ENCODE measurements at places on chromosomes 16 and 17. TPM values are rescaled to one million over a fixed set of nuclear protein-coding genes. Genes with fewer than 3 reads are reported as not detected.

The HASPIN gene
- 12.2 TPM for total RNA-seq

- DNase-seq: peak; percentile 70
These were observed 678 bp upstream of the GH1 start for GRCh38 chr17:63919311-63919723.

The IGSF6 gene
- total RNA-seq: not detected

The ASIC2 gene
- not detected for total RNA-seq

GRCh38 chr17:35119370-35120165 lies at the start of gene RAD51D:
TSS of gene RAD51D (minus strand) at chr17:35119860. CDS start at chr17:35119613, 247 bp downstream.
- peak; percentile 75 for DNase-seq

The HSD11B2 gene
- total RNA-seq: 6.1 TPM

The MBTPS1 gene
- 52.8 TPM for total RNA-seq

DNA sequence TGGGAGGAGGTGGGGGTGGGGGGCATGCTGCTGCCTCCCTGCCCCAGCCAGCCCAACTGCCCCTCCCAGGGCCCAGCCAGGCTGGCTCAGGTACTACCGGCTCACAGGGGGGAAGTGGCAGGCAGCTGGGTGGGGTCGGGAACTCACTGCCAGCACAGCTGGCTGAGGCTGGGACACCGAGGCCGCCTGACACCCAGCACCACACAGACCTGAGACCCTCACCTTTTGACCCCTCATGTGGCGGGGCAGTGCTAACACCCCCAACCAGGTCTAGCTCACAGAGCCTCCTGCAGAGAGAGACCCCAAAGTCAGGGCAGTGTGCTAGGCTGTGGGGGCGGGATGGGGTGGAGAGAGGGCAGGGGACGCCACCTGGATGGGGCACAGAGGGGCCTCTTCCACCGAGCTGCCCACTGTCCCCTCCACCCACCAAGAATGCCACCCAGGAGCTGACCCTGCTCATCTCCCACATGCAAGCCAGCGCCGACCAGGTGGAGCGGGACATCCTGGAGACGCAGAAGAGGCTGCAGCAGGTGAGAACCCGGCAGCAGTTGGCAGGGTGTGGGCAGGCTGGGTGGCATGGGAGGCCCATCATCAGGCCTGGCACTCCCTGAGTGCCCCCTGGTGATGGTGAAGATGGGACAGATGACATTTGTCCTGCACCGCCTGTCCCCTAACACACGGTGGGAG lies 3.0 kb downstream of the EVPLL start:
- DNase-seq: no peak

- no peak for DNase-seq
These were observed 25.6 kb downstream of the ABCC3 start for GRCh38 chr17:50660042-50660886.

Measured in activated T-cell treated with anti-CD3 and anti-CD28 coated beads, Interleukin-2, amount 50 U/mL, for 4 hours (primary cell).